Upper lobe of left lung (tissue), 6 donors: ENCODE measurements at places on chromosomes 1 and 21. TPM values are rescaled to one million over a fixed set of nuclear protein-coding genes. Genes with fewer than 3 reads are reported as not detected.
A peak's percentile ranks its signal among the peaks of the same experiment; 100 is the strongest.

GRCh38 chr1:213409971-213410370, 358.9 kb downstream of the RPS6KC1 start:
- H3K27ac ChIP-seq: no peak overlapping the region
- H3K4me3 ChIP-seq: no peak overlapping the region
- H3K27me3 ChIP-seq: no peaks in the 10 kb centered on the region
- no peaks in the 10 kb centered on the region for H3K36me3 ChIP-seq
- H3K4me1 ChIP-seq: no peaks in the 10 kb centered on the region

GRCh38 chr1:17061486-17061885, 7.7 kb upstream of the SDHB start:
- no peak overlapping the region for H3K4me3 ChIP-seq
- no peaks in the 10 kb centered on the region for H3K27me3 ChIP-seq
- DNase-seq: no peak
- H3K36me3 ChIP-seq: no peaks in the 10 kb centered on the region

- H3K4me1 ChIP-seq: no peaks in the 10 kb centered on the region
- DNase-seq: no peak
- H3K27ac ChIP-seq: no peak overlapping the region
- no peaks in the 10 kb centered on the region for H3K36me3 ChIP-seq
These were observed 138.3 kb downstream of the PTGER3 start for GRCh38 chr1:70909262-70909822.

RBM11 gene
- total RNA-seq: 1.8 TPM

CYP4Z1 gene
- 7.7 TPM for total RNA-seq

- no peaks in the 10 kb centered on the region for H3K36me3 ChIP-seq
- H3K4me3 ChIP-seq: no peak overlapping the region
- H3K27me3 ChIP-seq: no peaks in the 10 kb centered on the region
- H3K4me1 ChIP-seq: no peaks in the 10 kb centered on the region
- no peak overlapping the region for H3K27ac ChIP-seq
- DNase-seq: no peak
These were observed 596.1 kb downstream of the PTPRU start for GRCh38 chr1:29832471-29832870.

SMPDL3B gene
- total RNA-seq: 21.9 TPM

- H3K4me1 ChIP-seq: peaks cover 25% of the 10 kb centered on the region
- H3K4me3 ChIP-seq: no peak overlapping the region
- no peak for DNase-seq
- H3K36me3 ChIP-seq: no peaks in the 10 kb centered on the region
These were observed 1.4 kb upstream of the SLC19A2 start for GRCh38 chr1:169487133-169487532.

DNA sequence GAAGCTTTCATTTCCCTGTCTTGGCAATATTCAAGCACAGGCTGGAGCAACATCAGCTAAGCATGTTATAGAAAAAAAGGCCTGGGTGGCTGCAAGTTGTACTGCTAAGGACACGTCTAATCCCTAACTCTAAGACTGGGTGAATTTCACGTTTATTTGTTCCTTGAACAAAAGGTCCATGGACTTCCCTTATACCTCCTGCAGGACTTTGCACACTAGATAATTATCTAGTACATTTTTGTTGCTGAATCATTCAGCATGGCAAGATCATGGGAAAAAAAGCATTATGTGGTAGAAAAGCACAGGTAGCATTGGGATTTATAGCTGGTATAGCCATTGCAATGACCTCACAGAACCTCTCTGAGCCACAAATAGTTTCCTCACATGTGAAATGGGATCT, 130.7 kb upstream of the DMRTA2 start:
- no peak for DNase-seq
- H3K4me3 ChIP-seq: no peak overlapping the region
- H3K36me3 ChIP-seq: no peaks in the 10 kb centered on the region
- H3K27ac ChIP-seq: no peak overlapping the region
- H3K27me3 ChIP-seq: no peaks in the 10 kb centered on the region

GRCh38 chr1:166479052-166479631, 312.3 kb upstream of the FAM78B start:
- H3K4me1 ChIP-seq: no peaks in the 10 kb centered on the region
- H3K36me3 ChIP-seq: no peaks in the 10 kb centered on the region
- H3K4me3 ChIP-seq: no peak overlapping the region
- peak; percentile 32 for DNase-seq
- no peak overlapping the region for H3K27ac ChIP-seq

DNA sequence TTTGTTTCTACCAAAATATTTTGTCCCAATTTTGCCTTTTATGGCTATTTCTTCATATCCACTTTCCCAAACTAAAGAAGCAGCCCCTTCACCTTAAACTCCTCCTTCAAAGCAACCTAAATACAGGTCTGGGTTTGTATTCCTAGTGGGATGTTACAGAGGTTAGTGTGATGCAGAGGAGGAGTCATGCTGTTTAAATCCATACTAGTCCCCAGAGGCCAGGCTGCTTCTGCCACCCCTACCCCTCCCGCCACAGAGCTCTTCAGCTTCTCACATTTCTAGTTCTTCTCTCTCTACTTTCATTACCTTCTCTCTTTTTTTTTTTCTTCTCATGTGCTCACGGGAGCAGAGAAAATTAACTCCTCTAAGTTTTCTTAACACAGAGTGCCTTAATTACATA, 29.3 kb downstream of the SELL start:
- no peaks in the 10 kb centered on the region for H3K27me3 ChIP-seq
- no peak overlapping the region for H3K4me3 ChIP-seq
- H3K27ac ChIP-seq: no peak overlapping the region

SPATA21 gene
- not detected for total RNA-seq

GRCh38 chr1:94093996-94094395, 27.0 kb downstream of the ABCA4 start:
- H3K27ac ChIP-seq: peak overlapping the region; percentile 81
- H3K4me1 ChIP-seq: peaks cover 44% of the 10 kb centered on the region
- H3K36me3 ChIP-seq: no peaks in the 10 kb centered on the region
- no peak overlapping the region for H3K4me3 ChIP-seq

- H3K27me3 ChIP-seq: no peaks in the 10 kb centered on the region
- no peak for DNase-seq
- no peak overlapping the region for H3K27ac ChIP-seq
- no peaks in the 10 kb centered on the region for H3K4me1 ChIP-seq
- no peaks in the 10 kb centered on the region for H3K36me3 ChIP-seq
These were observed 40.2 kb downstream of the NID1 start for GRCh38 chr1:236024641-236025040.

GRCh38 chr1:217626321-217626720, 4.6 kb downstream of the GPATCH2 start:
- no peaks in the 10 kb centered on the region for H3K27me3 ChIP-seq
- DNase-seq: no peak
- no peak overlapping the region for H3K27ac ChIP-seq
- no peaks in the 10 kb centered on the region for H3K36me3 ChIP-seq
- H3K4me3 ChIP-seq: no peak overlapping the region

GRCh38 chr1:113830039-113830438, 17.8 kb upstream of the RSBN1 start:
- no peak overlapping the region for H3K4me3 ChIP-seq
- H3K36me3 ChIP-seq: no peaks in the 10 kb centered on the region
- no peak overlapping the region for H3K27ac ChIP-seq
- DNase-seq: no peak

DNA sequence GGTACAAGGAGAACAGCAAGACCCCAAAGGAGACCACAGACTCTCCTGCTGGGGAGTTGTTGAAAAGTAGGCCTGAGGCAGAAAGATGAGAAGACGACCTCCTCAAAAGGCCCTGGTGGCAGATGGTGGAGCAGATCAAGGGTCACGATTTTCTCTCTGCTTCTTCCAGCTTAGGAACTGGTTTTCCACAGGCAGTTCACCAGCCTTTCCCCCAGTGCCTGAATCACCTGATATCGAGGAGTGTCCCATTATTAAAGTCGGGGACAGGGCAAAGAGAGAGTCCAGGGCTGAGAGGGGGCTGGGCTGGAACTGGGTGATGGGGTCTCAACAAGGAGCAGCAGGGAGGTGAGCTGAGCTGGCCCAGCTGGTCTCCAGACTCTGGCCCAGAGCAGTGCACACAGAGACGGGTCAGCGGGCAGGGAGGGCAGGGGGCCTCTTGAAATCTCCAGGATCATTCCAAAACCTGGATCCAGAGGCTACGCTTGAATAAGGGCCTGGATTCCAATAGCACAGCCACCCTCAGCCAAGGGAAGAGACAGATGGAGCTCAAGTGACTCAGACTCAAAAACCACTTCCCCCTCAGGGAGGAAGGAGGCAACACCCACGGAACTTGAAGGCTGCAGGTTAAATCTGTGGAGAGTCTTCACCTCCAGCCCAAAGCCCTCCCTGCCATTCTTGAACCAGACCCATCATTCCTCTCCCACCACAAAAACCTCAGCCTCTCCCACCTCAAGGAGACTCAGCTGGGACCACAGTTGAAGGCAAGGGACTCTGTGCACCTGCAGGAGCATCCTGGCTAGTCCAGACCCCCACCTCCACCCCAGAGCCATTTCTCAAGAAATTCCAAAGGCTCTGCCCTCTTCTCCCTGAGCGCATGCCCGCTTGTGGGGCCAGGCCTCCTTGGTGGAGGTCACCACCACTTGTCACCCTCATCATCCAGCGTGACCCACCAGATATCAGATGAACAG, at the start of gene S100A5:
Gene S100A5, minus strand, starts transcription at position 541 of the 968 bp plus-strand sequence. CDS start 743 bp downstream, outside the sequence.
- H3K4me3 ChIP-seq: no peak within 1 kb of the TSS
- H3K27ac ChIP-seq: peak within 1 kb of the TSS; percentile 81
- no peak for DNase-seq
- H3K27me3 ChIP-seq: no peaks in the 10 kb centered on the region

KIAA0040 gene
- 58.7 TPM for total RNA-seq

GRCh38 chr1:162697140-162697895, 65.1 kb downstream of the DDR2 start:
- H3K27me3 ChIP-seq: no peaks in the 10 kb centered on the region
- peak overlapping the region; percentile 66 for H3K27ac ChIP-seq
- H3K4me3 ChIP-seq: no peak overlapping the region
- H3K4me1 ChIP-seq: peaks cover 8% of the 10 kb centered on the region
- no peak for DNase-seq

DNA sequence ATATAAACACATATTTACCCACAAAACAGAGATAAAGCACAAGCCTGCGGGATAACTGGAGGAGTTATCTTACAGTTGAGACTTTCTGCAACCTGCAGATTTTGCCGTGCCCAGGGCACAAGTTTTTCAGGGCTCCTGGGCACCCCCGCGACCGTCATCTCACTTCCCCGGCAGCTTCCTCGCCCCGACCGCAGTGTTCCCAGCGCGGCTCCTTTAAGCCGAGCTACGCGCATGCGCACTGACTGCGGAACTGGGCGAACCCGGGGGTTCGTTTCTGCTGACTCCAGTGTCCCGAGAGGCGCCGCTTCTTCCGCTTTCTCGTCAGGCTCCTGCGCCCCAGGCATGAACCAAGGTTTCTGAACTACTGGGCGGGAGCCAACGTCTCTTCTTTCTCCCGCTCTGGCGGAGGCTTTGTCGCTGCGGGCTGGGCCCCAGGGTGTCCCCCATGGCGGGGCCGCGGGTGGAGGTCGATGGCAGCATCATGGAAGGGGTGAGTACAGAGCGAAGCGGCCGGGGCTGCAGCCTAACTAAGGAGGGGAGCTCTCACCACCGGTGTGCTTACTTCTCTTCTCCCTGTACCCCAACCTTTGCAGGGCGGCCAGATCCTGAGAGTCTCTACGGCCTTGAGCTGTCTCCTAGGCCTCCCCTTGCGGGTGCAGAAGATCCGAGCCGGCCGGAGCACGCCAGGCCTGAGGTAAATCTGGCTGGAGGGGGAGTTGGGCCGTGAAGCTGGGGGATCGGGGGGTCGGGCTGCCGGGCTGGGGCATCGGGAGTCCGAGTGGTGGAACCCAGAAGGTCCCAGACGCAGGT, at the start of gene RTCA:
Gene RTCA, plus strand, starts transcription at position 286 of the 810 bp plus-strand sequence. Its CDS starts 160 bp downstream, at position 446.
- peaks cover 30% of the 10 kb centered on the region for H3K36me3 ChIP-seq
- no peaks in the 10 kb centered on the region for H3K27me3 ChIP-seq
- peaks cover 14% of the 10 kb centered on the region for H3K4me1 ChIP-seq
- H3K27ac ChIP-seq: peak within 1 kb of the TSS; percentile 93
- DNase-seq: peak; percentile 95

DNA sequence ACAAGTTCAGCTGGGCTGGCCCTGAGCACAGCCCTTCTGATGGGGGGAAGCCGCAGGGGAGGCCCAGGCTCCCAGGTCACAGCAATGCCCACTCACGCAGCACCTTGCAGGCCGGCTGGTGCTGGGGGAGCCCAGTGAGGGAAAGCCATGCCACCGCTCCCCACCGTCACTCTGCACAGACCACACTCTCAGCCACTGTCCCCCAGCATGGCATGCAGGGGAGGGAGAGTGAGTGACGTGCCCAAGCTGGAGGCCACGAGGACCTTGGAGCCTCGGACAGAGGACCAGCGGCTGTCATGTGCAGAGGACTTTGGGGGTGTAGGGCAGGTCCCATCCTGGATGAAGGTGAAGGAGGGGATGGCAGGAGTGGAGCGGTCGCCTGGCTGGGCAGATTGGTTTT, 25.1 kb downstream of the SLC45A1 start:
- H3K4me1 ChIP-seq: peaks cover 19% of the 10 kb centered on the region
- H3K4me3 ChIP-seq: no peak overlapping the region
- H3K27ac ChIP-seq: peak overlapping the region; percentile 75

GRCh38 chr1:224730965-224731364, 114.8 kb downstream of the CNIH3 start:
- peaks cover 5% of the 10 kb centered on the region for H3K4me1 ChIP-seq
- H3K4me3 ChIP-seq: no peak overlapping the region
- DNase-seq: no peak
- H3K27me3 ChIP-seq: no peaks in the 10 kb centered on the region
- no peaks in the 10 kb centered on the region for H3K36me3 ChIP-seq

- no peaks in the 10 kb centered on the region for H3K27me3 ChIP-seq
- peak overlapping the region; percentile 87 for H3K27ac ChIP-seq
- no peaks in the 10 kb centered on the region for H3K36me3 ChIP-seq
These were observed 773 bp downstream of the CHD1L start for GRCh38 chr1:147243228-147243685.

- H3K4me1 ChIP-seq: no peaks in the 10 kb centered on the region
- H3K36me3 ChIP-seq: peaks cover under 1% of the 10 kb centered on the region
- no peak overlapping the region for H3K27ac ChIP-seq
- H3K4me3 ChIP-seq: no peak overlapping the region
- no peak for DNase-seq
These were observed 60.5 kb upstream of the HP1BP3 start for GRCh38 chr1:20847611-20848080.

RGS7 gene
- total RNA-seq: 0.15 TPM

DNA sequence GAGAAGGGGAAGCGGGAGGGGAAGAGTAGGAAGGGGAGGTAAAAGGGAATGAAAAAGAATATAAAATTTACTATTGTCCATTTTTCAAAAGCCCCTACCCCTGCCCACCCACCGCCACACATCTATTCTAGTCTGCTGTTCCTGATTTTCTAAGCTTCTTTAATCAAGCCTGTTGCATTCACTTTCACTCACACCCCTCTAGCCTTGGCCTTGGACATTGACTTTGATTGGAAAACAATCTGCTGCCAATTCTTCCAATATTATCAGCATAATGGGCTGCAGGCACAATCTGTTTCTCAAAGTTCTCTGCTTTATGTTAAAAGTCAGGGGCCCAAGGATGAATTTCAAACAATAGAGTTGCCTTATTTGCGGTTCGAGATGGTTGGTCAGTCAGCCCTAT, 281.2 kb downstream of the SETD4 start:
- H3K36me3 ChIP-seq: no peaks in the 10 kb centered on the region
- no peak overlapping the region for H3K27ac ChIP-seq
- DNase-seq: no peak
